ENCODE measurements at places on chromosomes 11 and 22.

DNA sequence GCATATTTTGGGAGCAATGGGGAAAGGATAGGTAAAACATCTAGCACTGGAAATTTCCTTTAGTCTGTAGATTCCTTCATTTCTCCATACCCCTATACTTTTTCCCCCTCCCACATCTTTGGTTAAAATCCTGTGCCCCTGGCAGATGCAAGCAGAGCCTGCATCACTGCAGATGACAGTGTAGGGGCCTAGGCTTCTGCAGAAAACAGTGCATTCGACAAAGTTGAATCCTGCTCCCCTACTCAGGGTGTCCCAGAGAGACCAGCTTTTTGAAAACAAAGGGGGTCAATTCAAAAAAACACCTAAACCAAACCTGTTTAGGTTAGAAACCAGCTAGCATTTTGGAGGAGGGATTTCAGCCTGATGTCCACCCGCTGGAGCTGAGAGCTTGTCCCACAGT is 43.8 kb upstream of the BLID start:
- DNase-seq: no peak

- no peak for DNase-seq
These were observed 114.6 kb downstream of the CEP164 start for GRCh38 chr11:117442049-117442868.

GRCh38 chr11:78227921-78228320 is 39.2 kb downstream of the USP35 start:
- DNase-seq: no peak

DNA sequence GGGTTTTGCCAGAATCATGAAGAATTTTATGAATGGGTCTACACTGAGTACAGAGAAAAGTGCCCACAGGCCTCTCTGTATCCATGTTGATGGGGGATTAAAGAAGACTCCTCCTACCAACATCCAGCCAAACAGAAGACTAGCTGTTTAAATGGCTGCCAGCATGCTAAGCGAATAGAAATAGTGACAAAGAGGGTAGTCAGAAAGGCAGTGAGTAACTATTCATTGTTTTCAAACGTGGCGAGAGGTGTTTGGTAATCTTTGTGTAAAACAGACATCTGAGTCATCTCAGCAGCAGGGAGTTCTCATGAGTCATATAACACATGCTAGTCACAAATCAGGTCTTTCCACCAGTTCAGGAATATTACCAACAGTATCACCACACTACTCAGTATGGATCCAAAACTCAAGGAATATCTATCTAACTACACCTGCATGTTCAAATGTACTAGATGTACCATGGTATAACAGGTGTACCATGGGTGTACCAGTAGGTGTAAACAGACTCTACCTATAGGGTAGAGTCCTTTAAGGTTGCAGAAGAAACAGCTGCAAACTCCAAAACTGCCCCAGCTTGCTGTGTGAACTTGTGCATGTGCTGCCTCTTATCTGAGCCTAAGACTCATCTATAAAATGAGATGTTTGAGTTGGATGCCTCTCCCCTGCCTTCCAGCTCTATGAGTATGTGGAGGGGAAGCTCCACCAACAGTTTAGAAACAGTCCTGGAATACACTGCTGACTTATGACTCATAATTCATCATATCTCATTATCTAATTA is 82.0 kb downstream of the SLC1A2 start:
- no peak for DNase-seq

GRCh38 chr11:95877291-95877690 is 46.6 kb downstream of the MTMR2 start:
- no peak for DNase-seq

DNA sequence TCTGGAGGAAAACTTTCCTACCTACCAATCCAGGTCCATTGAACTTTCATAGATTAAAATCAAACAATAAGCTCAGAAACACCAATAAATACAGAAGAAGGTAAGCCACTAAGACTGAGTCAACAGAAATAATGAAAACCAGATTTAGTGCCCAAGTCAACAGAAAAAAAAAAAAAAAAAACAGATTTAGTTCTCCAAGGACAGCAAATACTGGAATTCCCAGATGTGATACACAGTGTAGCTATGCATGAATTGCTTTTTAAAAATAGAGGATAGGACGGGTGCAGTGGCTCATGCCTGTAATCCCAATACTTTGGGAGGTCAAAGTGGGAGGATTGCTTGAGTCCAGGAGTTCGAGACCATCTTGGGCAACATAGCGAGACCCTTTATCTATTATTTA is 15.7 kb downstream of the DMC1 start:
- DNase-seq: no peak

- DNase-seq: no peak
These were observed 5.5 kb downstream of the SLC35F2 start for GRCh38 chr11:107853070-107853469.

GRCh38 chr11:120964857-120965256 is 59.0 kb upstream of the TBCEL start:
- no peak for DNase-seq

DNA sequence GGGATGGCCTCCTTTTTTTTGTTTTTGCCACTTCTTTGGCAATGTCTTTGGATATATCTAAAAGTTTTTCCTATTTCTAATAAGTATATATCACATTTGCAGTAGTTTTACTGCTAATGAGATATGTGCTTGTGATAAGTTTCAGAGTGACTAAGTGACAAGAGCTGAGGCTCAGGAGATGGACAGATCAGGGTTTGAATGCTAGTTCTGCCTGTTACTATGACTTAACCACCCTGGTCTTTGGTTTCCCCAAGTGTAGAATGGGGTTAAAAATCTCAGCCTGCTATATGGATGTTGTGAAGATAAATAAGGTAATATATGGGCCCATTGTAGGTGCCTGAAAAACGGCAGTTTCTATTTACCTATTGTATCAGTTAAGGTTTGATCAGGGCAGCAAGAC is 9.1 kb upstream of the MICAL2 start:
- DNase-seq: no peak

DNA sequence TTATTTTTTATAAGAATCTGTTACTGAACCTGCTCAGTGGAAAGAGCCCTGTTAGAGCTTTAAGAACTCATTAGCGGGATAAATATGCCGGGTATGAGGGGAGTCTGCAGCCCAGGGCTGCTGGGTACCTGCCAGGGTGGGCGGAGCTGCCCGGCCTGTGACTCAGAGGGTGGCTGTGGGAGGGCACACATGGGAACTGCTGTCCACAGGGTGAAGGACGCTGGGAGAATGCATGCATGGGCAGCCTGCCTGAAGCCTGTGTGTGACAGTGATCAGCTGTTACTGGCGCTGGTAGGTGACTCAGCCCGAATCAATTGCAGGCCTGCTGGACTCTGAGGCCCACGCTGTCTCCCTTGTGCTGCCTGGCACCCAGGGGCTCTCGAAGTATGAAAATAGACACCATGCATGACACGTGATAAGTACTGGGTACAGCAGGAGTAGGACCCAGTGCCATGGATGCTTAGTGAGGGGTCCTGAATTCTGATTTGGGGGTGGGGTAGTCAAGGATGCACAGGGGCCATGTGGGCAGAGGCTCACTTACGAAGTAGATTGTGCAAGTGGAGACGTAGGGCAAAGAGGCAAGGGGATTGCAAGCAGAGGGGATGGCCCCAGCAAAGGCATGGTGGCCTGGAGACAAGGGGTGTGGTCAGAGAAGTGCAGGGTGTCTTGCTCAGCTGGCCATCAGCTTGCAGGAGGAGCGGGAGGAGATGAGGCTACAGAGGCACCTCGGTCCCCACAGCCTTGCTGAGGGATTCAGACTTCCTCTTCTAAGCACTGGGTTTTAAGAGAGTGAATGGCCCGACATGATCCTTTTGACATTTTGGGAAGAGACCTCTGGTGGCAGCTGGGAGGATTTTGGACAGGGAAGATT is 36.5 kb downstream of the GRIK4 start:
- DNase-seq: peak; percentile 95

- DNase-seq: no peak
These were observed 87.4 kb downstream of the HIPK3 start for GRCh38 chr11:33344611-33345010.

- no peak for DNase-seq
These were observed 33.4 kb downstream of the GRAMD4 start for GRCh38 chr22:46653596-46653995.

DNA sequence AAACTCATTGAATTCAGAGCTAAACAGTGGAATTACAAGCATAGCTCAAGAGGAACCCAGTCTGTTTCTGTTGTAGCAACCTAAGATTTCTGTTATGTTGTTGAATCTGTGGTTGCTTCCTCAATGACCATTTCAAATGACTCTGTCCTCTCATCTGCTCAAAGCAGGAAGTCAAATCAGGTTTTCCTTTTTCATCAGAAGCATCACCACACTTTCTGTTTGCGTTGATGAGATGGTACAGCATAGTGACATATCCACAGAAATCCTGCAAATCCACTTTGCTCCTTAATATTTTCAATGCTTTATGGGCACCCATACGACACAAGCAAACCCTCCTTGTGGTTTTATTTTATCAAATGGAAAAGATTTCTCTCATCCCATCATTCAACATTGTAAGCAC is 12.6 kb upstream of the UCP2 start:
- no peak for DNase-seq

GRCh38 chr22:29244785-29245625 is 22.8 kb downstream of the RHBDD3 start:
- DNase-seq: no peak

- DNase-seq: no peak
These were observed 319.7 kb upstream of the CTSC start for GRCh38 chr11:88657076-88657738.

GRCh38 chr22:37741312-37741795 is 44.5 kb downstream of the TRIOBP start:
- DNase-seq: peak; percentile 90

DNA sequence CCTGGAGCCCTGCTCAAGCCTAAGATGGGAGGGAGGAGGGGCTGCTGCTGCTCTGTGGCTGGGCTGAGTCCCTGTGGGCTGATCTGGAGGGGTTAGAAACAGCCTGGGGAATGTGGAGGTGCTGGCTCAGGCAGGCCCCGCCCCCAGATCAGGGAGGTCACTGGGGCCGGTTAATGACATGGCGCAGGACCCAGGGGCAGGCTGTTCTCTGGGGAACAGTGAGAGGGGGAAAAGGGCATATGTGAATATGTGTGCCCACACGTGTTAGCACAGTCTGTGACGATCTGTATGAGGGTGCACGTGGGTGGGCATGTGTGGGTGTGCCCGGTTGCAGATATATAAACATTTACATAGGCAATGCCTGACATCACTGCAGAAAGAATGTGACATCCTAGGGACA is 143.5 kb downstream of the MIAT start:
- no peak for DNase-seq

DNA sequence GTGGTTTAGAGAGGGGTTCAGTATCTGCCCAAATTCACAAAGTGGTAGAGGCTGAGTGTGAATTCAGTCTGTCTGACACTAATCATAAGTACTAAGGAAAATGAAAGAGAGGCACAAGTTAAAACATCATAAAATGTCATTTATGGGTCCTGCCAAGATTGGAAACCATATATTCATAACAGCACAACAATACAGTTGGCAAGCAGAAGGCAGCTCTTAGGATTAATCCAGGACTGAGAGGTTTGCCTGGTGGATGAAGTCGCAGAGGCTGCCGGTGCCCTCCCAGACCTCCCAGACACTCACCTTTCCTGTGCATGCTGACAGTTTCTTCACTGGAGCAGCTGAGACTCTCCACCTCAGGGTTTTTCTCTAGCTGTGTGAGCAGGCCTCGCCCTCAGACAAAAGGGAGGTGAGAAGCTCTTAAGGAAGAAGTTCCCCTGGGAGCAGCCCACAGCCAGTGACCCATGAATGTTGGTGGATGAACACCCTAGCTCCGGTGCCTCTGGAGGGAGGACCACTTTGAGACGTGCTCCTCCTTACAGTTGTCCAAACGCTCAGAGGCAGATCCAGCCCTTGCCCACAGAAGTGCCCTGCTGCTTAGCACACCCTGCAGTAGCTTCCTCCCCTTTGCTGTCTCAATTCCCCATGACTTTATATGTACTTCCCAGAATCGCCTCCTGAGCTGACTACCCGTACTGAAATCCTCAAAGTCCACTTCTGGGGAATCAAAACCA is 43.7 kb downstream of the MAML2 start:
- DNase-seq: no peak

DNA sequence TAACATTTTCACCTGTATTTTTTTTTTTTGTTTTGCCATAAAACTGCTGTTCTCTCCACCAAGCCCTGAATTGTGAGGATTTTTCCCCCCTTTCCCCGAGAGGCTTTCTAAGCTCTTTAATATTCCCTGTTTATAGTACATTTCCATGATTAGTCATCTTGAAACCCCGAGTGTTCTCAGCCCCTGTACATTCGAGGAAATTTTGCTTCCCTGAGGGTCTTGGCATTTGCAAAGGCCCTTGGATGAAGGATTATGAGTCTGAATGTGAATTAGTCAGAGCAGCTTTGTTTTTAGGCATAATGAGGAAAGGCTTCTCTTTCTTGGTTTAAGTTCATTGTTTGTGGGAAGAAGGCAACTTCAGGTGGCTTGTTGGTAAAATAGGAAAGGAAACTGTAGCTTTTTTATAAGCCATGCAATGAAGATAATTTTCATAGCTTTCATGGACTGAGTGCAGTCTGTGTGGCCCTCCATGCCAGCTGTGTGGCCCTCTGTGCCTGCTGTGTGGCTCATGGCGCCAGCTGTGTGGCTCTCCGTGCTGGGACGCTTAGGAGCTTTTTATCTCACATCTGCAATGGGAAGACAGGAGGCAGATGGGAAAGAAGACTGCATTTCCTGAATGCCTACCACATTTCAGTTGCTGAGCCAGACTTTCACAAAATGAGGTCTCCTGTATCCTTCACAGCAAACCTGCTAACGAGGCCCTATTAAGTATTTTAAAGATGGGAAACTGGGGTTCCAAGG is 129.0 kb downstream of the TEAD1 start:
- no peak for DNase-seq

- no peak for DNase-seq
These were observed 6.5 kb downstream of the OR52M1 start for GRCh38 chr11:4551346-4551979.

DNA sequence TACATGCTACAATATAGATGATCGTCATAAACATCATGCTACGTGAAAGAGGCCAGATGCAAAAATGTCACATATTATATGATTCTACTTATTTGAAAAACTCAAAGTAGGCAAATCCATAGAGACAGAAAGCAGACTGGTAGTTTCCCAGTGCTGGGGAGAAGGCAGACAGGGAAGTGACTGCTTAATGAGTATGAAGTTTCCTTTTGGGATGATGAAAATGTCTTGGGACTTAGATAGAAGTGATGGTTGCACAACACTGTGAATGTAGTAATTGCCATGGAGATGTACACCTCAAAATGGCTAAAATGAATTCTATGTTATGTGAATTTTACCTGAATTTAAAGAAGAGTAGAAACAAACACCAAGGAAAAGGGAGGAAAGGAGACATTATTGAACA is 45.2 kb upstream of the EHF start:
- no peak for DNase-seq

DNA sequence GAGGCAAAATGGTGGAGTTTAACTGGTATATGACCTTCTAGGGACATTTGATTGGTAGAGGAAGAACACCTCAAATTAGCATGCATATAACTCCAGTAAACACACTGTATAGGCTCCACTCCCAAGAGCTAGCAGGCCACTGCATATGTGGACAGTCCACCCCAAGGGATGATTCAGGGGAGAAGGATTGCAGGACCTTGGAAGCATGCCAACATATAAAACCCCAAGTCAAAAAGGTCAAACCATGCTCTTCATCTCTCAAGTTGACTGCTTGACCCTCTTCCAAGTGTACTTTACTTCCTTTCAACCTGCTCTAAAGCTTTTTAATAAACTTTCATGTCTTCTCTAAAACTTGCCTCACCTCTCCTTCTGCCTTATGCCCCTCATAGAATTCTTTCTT is 459.9 kb upstream of the CCDC179 start:
- DNase-seq: no peak

Data from heart left ventricle (tissue), 16 donors.